Fibroblast of skin of left quadriceps (primary cell): ENCODE measurements at places on chromosomes 3 and 15.

DNA sequence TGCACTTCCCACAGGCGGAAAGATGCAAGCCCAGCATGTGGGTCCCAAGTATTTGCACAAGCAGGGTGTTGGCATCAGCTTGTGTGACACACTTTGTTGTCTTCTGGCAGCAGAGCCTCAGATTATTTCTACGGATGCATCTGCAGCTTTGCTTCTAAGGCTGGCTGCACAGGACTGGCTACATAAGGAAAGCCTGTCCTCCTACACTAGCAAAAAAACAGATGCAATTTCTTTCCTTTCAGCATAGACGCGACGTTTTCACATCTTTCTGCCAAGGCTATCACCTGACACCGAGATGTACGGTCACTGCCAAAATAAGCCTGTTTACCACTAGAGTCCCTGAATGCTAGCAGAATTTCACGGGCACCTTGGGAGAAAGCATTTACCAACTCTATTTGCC lies 13.5 kb downstream of the MRPS11 start:
- DNase-seq, result no peak

DNA sequence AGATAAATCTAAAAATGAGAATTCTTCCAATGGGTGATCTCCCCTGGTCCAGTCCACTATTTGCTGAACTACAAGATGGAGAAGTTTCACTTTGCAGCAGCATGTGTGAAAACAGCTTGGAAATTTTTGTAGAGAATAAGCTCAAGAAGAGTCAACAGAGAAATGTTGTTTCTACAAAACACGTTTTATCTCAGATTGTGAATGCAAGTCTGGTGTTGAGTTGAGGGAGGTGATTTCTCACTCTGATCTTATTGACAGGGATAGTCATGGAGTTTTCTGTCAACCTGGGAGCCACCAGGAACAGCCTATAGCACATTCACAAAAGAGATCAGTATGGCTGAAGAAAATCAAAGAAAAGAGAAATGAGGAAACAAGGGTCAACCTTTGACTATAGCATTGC lies 981.2 kb upstream of the CFAP20DC start:
- no peak for DNase-seq

DNA sequence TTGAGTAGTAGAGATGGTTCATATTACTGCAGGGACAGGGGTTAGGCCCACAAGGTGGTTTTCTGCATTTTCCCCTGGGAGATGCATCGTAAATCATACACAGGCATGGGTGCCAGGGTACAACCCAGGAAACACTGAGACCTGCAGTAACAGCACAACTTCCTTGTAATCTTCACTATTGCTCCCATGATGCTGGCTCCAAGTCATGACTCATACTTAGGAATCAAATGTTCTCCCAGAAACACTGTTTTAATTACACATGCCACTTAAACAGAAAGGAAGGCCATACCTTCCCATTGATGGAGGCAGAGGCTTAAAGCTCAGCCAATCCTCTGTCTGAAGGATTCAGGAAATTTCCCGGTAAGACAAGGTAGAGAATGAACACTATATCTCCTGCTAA lies 106.5 kb downstream of the ERC2 start:
- DNase-seq, result no peak

DNA sequence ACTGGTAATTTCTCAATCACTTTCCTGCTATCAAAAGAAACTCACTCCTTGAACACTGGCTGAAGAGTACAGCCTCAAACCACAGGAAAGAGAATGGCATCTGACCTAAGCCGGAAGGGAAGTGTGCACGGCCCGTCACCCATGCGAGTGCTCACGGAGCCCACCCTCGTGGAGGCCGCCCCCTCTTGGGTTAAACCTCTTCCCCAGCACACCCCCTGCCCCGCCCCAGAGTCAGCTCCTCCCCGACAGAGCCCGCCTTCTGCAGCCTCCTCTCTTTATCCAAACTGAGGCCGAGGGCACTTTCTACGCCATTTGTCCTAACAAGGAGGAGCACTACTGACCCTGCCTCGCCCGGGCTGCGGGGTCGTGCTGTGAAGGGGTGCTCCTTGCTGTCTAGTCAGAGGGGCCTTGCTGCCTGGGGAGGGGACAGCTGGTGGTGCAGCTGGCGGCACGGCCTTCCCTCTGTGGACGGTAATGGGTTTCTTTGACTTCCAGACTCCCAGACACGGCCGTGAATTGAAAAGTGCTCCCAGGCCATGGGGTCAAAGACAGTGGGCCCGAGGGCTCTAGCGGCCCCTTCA lies 137.7 kb downstream of the NSMCE3 start:
- DNase-seq, result no peak

- DNase-seq, result peak; percentile 54
These were observed 27.0 kb downstream of the ALDH1A2 start for GRCh38 chr15:58038426-58039078.

GRCh38 chr3:5122741-5123706 lies 932 bp downstream of the ARL8B start:
- DNase-seq, result no peak

GRCh38 chr3:78035131-78035641 lies 995.3 kb downstream of the ROBO2 start:
- DNase-seq, result no peak

DNA sequence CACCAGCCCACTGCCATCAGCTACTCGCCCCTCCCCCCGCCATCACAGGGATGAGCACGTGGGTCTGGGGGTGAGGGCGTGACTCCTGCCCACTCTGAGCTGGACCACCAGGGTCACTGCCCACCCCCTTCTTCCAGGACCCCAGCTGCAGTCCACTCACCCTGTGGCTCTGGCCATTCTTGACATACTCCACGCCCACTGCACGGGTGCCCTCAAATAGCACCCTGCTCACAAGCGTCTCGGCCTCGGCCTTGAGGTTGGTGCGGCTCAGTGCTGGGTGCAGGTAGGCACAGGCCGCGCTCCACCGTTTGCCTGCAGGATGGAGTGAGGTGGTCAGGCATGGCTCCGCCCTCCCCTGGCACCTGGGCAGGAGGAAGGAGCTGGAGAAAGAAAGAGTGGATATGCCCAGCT lies 23.9 kb downstream of the CHDH start:
- DNase-seq, result no peak

- no peak for DNase-seq
These were observed 101.1 kb downstream of the CMSS1 start for GRCh38 chr3:99918715-99919114.

DNA sequence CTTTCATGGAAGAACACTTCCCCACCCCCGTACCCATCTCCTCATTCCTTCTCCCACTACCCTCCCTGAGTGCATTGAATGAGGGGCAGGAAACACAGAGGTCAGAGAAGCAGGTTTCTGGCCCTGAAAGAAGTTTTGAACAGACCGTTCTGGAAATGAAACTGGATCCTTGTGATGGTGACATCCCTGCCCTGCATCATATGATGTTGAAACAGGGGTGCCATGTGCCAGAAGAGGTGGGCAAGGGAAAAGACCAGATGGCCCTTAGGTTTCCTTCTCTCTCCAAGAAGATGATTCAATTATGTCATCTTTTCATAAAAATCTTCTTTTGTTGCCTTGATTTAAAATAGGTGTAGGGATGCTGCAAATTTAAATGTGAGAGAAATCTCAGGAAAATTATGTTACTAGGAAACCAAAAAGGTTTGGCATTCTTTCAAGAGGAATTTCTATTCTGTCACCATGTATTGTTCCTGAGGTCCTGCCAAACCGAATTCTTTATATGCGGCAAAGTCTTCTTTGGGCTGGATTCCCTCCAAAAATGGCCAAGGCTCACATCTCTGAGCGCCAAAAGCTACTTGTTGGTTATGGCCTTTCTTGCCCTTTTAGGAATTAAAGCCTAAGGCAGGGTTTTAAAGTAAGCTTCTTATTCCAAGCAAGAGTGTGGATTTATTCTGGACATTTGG lies 19.9 kb upstream of the TNFAIP8L3 start:
- DNase-seq, result no peak

DNA sequence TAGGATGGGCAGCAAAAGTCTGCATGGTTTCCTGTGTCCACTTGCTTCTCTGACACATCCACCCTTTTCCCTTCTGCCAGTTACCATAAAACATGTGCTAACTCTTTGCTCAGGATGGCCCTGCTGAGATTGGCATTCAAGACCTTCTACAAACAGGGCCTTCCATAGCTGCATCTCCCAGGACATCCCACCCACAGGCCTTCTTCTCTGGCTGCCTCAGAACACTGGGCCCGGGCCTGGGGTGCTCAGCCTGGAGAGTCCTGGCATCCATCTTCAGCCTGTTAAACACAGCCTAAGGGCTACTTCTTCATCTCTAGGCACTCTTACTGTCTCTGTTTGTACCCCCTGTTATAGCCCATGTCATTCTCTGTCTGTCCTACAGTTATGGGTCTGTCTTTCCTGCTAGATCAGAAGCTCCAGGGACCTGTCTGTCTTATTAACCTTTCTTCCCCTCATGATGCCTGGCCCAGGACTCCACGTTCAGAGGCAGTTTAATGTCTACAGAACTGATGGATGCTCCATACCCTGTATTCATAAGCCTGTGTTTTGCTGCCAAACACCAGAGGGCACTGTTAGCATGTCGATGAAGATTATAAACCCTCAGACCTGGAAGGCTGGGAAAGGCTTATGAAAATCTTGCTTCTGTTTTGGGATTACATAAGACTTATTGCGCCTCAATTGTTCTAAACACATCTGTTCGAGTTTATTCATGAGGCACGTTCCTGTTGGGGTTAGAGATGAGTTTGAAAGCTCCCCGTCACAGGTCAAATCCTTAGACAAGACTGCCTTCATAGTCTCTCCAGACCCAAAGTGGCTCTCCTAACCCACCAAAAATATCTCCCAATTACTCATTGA lies 16.5 kb downstream of the SEMA3G start:
- DNase-seq, result peak; percentile 61

DNA sequence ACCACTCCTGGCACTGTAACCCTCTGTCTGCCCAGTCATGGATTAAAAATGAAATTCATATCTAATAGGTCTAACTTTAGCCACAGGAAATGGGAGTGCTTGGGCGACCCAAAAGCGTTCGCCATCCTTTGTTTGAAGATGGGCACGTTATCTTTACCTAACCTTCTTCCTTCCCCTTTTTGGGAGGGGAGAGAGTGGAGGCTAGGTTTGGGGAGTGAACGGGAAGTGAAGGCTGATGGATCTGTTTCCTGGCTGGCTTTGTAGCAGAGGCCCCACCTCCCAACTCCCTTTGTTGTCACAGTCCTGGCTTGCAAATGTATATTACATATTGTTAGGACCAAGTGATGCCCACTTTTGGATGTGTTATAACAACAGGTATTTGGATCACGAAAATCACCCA lies 98.1 kb upstream of the ARHGEF3 start:
- no peak for DNase-seq

DNA sequence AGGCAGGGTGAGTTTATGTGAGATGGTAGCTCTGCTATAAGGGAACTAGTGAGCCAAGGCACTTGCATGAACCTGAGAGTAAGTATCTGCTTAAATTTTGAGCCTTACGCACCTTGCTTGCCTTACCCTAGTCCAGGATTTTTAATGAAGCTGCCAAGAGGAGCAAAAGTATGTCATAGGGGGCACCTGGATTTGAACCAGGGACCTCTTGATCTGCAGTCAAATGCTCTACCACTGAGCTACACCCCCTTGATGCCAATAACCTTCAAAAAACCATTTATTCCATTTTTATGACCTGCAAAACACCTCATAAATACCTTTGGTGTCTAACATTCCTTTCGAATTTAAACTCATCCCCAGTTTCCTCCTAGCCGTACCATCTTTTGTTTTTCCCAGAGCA lies 88.3 kb upstream of the ACP3 start:
- no peak for DNase-seq

DNA sequence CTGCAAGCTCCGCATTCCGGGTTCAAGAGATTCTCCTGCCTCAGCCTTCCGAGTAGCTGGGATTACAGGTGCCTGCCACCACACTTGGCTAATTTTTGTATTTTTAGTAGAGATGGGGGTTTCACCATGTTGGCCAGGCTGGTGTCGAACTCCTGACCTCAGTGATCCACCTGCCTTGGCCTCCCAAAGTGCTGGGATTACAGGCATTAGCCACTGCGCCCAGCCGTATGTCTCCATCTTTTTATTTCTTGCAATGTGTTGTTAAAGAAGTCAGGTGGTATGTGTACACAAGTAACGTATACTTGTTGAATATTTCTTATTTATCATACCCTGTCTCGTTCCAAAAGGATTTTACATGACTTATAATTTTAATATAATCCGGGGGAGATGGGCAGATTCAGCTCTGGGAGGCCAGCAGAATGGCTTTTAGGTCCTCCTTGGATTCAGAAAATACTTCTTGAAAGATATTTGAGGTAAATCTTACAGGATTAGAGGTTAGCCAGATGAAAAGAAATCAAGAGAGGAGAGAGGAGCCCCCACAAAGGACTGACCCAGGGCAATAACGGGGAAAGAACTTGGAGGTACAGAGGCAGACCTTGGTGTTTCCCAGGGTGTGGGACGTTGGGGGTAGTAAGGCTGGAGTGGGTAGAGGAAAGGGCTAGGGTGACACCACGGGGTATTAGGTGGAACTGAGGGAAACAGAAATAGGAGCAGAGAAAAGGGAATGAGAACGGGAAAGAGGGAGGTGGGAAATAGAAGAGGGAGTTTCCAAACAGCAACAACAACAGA lies 27.2 kb upstream of the MUC20 start:
- no peak for DNase-seq

DNA sequence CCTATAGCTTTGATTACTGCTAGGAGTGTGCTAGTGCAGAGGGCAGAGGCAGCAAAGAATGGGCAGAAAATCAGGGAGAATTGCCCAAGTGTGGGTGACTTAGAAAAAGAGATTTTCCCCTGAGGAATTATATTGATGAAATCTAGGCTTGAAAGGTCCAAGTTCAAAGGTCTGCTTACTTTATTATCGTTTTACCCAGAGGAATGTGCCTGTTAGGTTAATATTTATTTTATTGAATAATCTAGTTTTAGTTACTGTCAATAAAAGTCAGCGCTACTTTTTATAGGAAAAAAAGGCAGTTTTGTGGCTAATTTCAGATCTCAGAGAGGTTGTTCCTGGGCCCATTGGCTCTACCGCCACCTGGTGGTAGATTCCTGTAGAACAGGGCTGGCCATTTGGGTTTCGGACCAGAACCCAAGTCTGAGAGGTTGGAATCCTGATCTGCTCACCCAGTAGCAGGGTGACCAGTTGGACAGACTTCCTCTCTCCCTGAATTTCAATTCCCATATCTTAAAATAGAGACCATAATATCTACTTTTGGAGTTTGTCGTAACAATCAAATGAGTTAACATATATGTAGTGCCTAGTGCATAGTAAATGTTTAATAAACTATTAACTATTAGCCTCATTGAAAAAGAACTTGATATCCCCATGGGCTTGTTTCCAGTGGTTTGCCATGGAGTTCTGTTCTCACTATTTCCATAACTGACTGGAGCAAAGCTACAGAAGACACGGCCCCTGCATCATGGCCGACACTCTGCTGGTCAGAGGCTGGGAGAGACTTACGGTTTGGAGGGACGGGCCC lies 62.7 kb upstream of the ZNF148 start:
- no peak for DNase-seq
